Activated T-cell treated with anti-CD3 and anti-CD28 coated beads for 1 hour (primary cell): ENCODE measurements at places on chromosomes 4 and X.

DNA sequence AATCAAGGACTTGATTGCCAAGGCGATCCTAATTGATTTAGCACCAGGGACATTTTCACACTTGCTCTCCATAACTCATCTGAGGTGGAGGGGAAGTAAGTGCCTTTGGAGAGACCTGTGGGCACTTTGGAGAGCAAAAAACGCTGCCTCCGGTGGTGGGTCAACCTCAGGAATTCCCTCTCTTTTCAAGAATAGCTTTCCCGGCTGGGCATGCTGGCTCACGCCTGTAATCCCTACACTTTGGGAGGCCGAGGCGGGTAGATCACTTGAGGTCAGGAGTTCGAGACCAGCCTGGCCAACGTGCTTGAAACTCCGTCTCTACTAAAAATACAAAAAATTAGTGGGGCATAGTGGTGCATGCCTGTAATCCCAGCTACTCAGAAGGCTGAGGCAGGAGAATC lies 49.2 kb downstream of the PRPS1 start:
- no peak for DNase-seq

DNA sequence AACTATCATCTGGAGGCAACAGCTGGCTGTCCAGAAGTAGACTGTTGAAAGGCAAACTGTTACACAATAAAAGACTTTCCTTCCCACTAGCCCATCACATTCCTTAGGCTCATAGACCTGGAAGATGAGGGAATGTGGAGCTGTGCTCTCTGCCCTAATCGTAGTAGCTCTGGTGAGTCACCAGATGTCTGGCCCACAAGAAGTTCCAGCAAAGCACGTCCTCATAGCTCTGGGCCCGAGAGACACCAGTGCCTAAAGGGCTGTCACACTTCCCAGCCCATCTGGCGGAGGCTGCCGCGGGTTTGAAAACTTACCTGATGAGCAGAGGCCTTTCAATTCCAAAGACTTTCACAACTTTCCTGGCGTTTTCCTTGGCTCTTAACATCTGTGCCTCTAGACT lies 81.7 kb upstream of the STOX2 start:
- no peak for DNase-seq

- DNase-seq: no peak
Measured at GRCh38 chr4:101993002-101993841, 202.7 kb downstream of the BANK1 start.

- DNase-seq: no peak
Measured at GRCh38 chr4:113618205-113618604, 143.3 kb downstream of the CAMK2D start.

DNA sequence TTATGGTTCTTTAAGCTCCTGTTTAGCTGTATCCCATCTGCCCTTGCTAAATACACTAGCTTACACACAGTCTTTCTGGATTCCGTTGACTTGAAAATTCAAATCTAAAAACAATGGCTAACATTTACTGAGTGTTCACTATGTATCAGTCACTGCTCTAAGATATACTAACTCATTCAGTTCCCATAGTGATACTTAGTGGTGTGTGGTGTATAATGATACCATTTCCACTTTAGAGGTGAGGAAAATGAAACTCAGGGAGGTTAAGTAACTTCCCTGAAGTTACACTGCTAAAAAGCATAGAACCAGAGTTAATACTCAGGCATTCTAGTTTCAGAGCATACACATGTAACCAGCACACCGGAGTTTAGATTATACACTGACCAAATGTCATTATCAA lies 762.0 kb downstream of the GRID2 start:
- no peak for DNase-seq

GRCh38 chr4:38818441-38818976 lies 13.9 kb upstream of the TLR1 start:
- DNase-seq: no peak

- no peak for DNase-seq
Measured at GRCh38 chr4:174749091-174749490, 80.0 kb downstream of the GLRA3 start.

- DNase-seq: no peak
Measured at GRCh38 chr4:36609661-36610060, 328.2 kb downstream of the DTHD1 start.

- DNase-seq: no peak
Measured at GRCh38 chrX:112380541-112381278, 298.1 kb upstream of the TRPC5 start.

- DNase-seq: no peak
Measured at GRCh38 chr4:21954916-21955315, 6.3 kb upstream of the KCNIP4 start.

DNA sequence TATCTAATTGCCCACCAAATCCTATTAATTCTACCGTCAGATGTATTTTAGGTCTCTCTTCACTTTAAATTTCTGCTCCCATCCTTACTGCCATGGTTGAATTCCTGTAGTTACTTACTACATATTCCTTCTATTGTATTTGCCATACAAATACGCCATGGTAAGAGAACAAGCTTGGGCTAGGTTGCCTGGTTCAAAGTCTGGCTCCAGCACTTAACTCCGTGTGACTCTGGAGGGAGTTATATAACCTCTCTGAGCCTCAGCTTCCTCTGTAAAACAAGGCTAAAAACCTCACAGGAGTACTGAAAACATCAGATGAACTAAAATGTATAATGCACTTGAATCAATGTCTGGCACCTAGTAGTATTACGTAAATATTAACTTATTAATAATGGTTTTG lies 260.3 kb upstream of the RPS6KA3 start:
- no peak for DNase-seq

- no peak for DNase-seq
Measured at GRCh38 chr4:108519208-108519833, 101.1 kb upstream of the RPL34 start.

DNA sequence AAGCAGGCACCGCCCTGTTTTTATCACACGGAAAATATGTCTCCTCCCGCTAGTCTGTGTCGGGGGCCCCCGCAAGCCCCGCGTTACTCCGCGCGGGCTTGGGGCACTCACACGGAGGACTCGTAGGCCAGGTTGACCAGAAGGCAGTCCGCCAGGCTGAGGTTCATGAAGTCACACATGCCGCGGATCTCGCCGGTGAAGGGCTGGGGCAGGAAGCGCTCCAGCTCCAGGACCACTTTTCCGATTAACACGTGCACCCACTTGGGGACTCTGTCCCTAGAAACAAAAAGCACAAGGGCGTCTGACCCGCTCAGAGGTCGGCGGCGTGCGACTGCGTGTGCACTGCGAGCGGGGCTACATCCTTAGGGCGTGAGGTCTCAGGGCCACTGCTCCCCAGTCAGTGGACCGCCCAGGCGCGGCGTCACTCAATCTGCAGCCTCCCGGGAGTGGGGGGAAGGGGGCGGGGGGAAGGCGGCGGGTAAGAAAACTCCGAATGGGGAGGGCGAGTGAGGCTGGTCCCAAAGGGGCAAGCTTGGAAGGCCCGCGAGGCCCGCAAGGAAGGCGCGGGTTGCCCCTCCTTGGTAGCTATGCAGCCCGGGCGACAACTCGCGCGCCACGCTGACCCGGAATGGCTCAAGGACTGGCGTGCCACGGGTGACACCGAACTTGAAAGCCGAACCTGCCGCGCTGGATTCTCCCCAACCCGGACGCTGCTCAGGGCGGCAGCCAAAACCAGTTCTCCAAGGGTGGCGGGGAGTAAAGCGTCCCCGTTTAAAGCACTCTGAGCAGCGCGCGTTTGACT lies 722 bp downstream of the NAAA start:
- DNase-seq: peak; percentile 60

GRCh38 chr4:128986019-128986418 lies 107.3 kb downstream of the SCLT1 start:
- no peak for DNase-seq

- DNase-seq: no peak
Measured at GRCh38 chr4:68865188-68865638, 49.4 kb downstream of the UGT2B10 start.
